ENCODE measurements at places on chromosomes 11 and 22.

DNA sequence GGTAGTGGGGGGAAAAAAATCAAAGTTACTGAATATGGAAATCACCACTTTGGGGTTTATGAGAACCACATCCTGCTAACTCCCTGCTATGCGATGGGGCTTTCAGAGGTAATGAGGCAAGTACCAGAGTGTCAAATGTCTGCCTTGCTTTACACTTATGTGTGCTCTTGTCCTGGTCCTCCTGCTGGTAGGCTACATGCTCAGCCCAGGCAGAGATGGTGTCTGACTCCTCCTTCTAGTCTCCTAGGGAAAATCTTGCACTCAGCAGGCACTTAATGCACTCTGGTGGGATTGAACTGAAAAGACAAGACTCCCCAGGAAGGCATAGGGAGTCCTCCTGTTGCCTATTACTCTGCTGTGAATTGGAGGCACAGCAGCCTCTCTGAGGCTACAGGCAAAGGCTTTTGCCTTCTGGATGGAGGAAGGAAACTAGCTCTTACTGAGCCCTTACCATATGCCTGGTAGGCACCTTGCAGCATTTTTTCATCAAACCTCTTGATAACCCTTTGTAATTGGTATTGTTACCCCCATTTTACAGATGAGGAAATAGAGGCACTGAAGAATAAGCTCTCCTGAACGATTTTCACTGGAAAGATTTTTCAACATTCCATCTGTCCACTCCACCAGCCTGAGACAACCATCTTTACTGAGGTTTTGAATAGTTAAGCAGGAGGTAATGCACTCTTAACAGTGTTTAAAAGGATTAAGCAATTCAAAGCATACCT is 132.1 kb upstream of the PAX6 start:
- no peak for DNase-seq

DNA sequence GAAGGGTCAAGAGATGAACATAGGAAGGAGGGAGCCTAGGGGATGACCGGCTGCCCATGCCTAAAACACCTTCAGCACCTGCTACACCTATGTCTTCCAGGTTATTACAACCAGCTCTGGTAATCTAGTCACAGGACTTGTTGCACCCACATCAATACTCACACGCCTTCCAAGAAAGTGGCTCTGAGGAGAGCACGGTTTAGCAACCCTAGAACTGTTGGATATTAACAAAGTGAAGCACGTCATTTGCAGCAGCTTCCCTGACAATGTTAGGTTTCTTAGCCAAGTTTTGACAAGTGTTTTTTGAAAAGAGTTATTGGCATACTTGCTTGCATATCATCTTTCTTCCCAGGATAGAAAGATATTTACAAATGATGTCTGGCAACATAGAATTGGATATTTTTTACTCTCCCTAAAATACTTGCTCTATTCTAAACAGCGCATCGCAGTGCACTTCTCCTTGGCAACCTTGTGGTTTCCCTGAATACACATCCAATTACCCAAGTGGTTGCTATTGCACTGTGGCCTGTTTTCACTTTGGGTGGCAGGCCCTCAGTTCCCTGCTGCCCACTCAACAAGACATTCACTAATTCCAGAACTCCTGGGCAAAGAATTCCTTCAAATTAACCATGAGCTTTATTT is 94.3 kb upstream of the ARHGAP42 start:
- DNase-seq = no peak

- no peak for DNase-seq
Observed at GRCh38 chr22:21568347-21569075, 997 bp downstream of the UBE2L3 start.

GRCh38 chr11:119691701-119692539 is 37.1 kb downstream of the NECTIN1 start:
- DNase-seq = peak; percentile 43
